ENCODE measurements at places on chromosomes 11 and 22. TPM values are rescaled to one million over a fixed set of nuclear protein-coding genes. Genes with fewer than 3 reads are reported as not detected.

GRCh38 chr11:1765871-1766718 is 2.4 kb upstream of the CTSD start:
- no peak for DNase-seq

- no peak for DNase-seq
Observed at GRCh38 chr11:6864438-6864837, 1.6 kb downstream of the OR10A2 start.

GRCh38 chr22:42842658-42843370 is 14.3 kb downstream of the ARFGAP3 start:
- DNase-seq = no peak

DNA sequence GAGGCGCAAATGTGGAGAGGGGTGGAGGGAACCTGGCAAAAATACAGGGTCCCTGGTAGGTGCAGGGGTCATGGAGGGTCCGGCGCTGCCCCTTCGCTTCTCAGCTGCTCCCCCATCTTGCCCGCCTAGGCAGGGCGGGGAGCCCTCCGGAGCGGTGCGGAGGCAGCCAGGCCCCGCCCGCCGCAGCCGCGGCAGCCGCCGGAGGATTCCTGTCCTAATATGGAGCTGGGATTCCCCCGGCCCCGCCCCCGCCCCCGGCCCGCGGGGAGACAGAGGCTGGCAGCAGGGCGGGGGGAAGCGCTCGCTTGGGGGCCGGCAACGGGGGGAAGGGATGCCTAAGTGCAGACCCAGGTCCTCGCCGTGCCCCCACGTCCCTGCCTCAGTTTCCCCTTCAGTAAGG is 1.0 kb upstream of the NPAS4 start:
- no peak for DNase-seq

Gene SCYL1
- 59.9 TPM for total RNA-seq

DNA sequence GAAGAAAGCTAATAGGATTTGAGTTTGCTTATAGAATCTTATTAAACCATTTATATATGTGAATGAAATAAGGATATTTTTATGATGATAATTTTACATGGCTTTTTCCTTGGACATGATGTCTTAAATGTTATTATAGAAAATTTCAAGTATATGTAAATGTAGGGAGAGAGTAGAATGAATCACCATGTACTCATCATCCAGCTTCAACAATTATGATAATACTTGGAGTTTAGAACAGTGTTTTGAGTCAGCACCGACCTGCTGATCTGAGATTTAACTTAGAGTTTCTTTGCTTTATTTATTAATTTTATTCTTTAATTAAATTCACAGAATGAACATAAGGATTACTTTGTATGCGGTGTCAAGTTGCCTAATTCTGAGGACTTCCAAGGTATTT is 193.5 kb downstream of the UVRAG start:
- no peak for DNase-seq

All from right cardiac atrium (tissue), 5 donors.